ENCODE measurements at places on chromosomes 13 and 19. TPM values are rescaled to one million over a fixed set of nuclear protein-coding genes. Genes with fewer than 3 reads are reported as not detected.

Gene ZNF723
- polyA plus RNA-seq = 0.06 TPM

Gene ACTMAP
- polyA plus RNA-seq = 11.8 TPM

Gene CERS1
- polyA plus RNA-seq = 2.0 TPM

Gene ZNF491
- 9.1 TPM for polyA plus RNA-seq

Gene SIGLECL1
- not detected for polyA plus RNA-seq

Gene CDC16
- polyA plus RNA-seq = 91.4 TPM

Gene SBSN
- not detected for polyA plus RNA-seq

Gene NOTCH3
- polyA plus RNA-seq = 70.8 TPM

Gene PDX1
- not detected for polyA plus RNA-seq

Gene DOCK6
- polyA plus RNA-seq = 55.6 TPM

Gene MYO16
- 1.7 TPM for polyA plus RNA-seq

Gene PTGER1
- polyA plus RNA-seq = 5.6 TPM

Gene NLRP5
- polyA plus RNA-seq = not detected

Gene HIPK4
- polyA plus RNA-seq = 0.18 TPM

Gene TTYH1
- 11.7 TPM for polyA plus RNA-seq

Gene LILRB1
- polyA plus RNA-seq = 2.1 TPM

Gene WDR87
- 0.04 TPM for polyA plus RNA-seq

Gene FRY
- polyA plus RNA-seq = 42.2 TPM

Gene SMG9
- 70.9 TPM for polyA plus RNA-seq

Gene SMAD9
- polyA plus RNA-seq = 19.0 TPM

Gene CEACAM20
- not detected for polyA plus RNA-seq

Gene CYP2A6
- polyA plus RNA-seq = 0.40 TPM

Gene PGLYRP1
- 0.94 TPM for polyA plus RNA-seq

Gene ADGRE2
- polyA plus RNA-seq = 0.43 TPM

Gene SLAIN1
- 27.4 TPM for polyA plus RNA-seq

Gene TMPRSS9
- polyA plus RNA-seq = 0.62 TPM

Gene PTH2
- not detected for polyA plus RNA-seq

Gene VSTM1
- not detected for polyA plus RNA-seq

Gene ATP8B3
- polyA plus RNA-seq = 0.99 TPM

Gene KIR2DL1
- 0.19 TPM for polyA plus RNA-seq

Gene IGLON5
- polyA plus RNA-seq = 1.3 TPM

Gene IZUMO2
- 1.5 TPM for polyA plus RNA-seq

Gene KANK3
- 13.0 TPM for polyA plus RNA-seq

Gene ATP11A
- 420 TPM for polyA plus RNA-seq

Gene UQCRFS1
- polyA plus RNA-seq = 14.7 TPM

Gene TYROBP
- polyA plus RNA-seq = 20.4 TPM

Gene ACP4
- 0.18 TPM for polyA plus RNA-seq

Gene SLC25A41
- polyA plus RNA-seq = 1.3 TPM

Gene NLRP9
- not detected for polyA plus RNA-seq

Gene DMWD
- 23.6 TPM for polyA plus RNA-seq

Gene FCER2
- 0.67 TPM for polyA plus RNA-seq

Gene VWA8
- 14.9 TPM for polyA plus RNA-seq

Gene NANOS3
- polyA plus RNA-seq = 2.1 TPM

Gene HCN2
- polyA plus RNA-seq = 0.15 TPM

Gene DCT
- 0.37 TPM for polyA plus RNA-seq

Gene XPO4
- 22.6 TPM for polyA plus RNA-seq

Gene KRTDAP
- 1.4 TPM for polyA plus RNA-seq

Gene PEAK3
- polyA plus RNA-seq = 0.22 TPM

Gene BEST2
- 0.16 TPM for polyA plus RNA-seq

Gene RFPL4A
- polyA plus RNA-seq = 0.14 TPM

Gene OR7C1
- 0.22 TPM for polyA plus RNA-seq

Gene ASF1B
- 14.6 TPM for polyA plus RNA-seq

Gene FUT3
- 0.57 TPM for polyA plus RNA-seq

Gene OR7D2
- 0.17 TPM for polyA plus RNA-seq

Gene ADGRE1
- 0.12 TPM for polyA plus RNA-seq

Measured in right lung (tissue), 10 donors.